ENCODE measurements at places on chromosomes 1 and 21.
A peak's percentile ranks its signal among the peaks of the same experiment; 100 is the strongest.

DNA sequence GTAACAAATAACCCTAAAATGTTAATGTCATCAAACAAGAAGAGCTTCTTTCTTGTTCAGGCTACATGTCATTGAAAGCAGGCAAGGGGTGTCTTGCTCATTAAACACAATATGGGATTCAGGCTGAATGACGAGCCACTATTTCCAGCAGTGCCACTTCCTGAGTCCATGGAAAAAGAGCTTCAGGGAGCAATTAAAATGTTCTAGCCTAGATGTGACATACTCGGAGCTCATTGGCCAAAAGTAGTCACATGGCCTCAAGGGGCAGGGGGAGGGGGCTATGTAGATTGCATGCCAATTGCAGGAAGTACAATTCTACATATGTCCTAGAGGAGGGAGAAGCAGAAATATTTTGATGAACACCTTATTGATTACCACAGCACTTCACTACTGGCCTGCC lies 685.3 kb upstream of the ADGRL2 start:
- DNase-seq = no peak

DNA sequence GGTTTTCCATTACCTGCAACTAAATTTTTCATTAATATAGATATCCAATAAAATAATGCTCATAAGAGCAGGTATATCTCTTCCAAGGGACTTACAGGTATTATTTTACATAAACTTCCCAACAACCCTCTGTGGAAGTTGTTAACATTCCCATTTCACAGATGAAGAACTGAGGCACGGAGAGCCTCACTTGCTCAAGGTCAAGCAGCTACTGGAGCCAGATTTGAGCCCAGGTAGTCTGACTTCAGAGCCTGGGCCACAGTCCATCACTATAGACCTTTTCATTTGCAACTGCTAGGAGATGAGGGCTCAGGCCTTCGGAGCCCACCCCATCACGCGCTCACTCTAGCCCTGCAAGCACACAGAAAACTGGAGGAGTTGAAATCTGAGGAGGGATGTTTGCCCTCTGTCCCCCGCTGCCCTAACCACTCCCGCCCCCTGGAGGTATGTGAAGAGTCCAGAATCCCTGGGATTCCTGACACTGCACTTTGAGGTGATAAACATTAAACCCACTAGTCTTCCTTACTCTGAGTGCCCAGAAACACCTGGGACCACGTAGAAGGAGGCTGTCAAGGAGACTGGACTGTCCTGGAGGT lies 11.7 kb upstream of the ALPL start:
- DNase-seq = no peak

DNA sequence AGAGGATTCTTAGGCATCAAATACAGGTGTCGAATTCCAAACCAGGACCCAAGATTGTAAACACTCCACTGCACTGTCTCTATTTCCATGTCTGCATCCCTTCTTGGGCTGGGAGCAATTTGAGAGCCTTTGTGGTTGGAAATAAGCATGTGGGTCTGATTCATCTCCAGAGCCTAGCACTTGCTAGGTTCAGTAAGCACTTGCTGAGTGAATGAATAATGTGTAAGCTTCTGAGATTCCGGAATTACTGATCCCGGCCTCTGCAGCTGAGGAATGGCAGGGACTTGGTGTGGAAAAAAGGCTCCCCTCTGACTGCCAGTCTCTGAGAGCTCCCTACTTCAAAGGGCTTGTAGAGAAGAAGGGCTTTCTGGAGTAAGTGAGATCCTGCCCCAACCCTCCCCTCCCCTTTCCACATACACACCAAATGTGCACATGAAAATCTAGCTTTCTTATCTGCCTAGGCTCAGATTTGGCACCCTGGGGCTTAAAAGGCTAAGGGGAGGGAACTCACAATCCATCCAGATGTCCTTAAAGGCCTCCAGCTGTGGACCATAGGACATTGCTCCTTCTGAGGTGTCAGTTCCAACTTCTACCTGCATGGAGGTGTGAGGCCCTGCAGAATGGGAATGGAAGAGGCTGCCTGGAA lies 39.6 kb upstream of the TRABD2B start:
- peak; percentile 79 for DNase-seq

DNA sequence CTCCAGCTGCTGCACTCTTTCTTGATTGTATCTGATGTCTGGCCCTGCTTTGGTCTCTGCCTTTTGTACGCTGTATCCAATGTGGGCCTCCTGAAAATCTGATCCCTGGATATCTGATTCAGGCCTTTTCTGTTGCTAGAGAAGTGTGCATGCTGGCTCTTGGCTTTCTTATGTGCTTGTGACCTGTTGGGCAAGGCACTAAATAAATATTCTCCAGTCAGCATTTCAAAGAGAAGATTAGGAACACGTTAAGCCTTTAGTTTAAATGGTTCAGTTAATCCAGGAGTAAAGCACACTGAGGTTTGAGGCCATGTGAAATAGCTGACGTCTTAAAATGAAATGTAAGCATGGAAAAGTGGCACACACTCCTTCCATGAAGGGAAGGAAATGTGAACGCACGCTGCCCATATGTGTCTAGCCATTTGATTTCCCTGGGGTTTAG lies 9.3 kb upstream of the F3 start:
- no peak for DNase-seq

- no peak for DNase-seq
Observed at GRCh38 chr1:200919386-200919785, 24.7 kb downstream of the INAVA start.

DNA sequence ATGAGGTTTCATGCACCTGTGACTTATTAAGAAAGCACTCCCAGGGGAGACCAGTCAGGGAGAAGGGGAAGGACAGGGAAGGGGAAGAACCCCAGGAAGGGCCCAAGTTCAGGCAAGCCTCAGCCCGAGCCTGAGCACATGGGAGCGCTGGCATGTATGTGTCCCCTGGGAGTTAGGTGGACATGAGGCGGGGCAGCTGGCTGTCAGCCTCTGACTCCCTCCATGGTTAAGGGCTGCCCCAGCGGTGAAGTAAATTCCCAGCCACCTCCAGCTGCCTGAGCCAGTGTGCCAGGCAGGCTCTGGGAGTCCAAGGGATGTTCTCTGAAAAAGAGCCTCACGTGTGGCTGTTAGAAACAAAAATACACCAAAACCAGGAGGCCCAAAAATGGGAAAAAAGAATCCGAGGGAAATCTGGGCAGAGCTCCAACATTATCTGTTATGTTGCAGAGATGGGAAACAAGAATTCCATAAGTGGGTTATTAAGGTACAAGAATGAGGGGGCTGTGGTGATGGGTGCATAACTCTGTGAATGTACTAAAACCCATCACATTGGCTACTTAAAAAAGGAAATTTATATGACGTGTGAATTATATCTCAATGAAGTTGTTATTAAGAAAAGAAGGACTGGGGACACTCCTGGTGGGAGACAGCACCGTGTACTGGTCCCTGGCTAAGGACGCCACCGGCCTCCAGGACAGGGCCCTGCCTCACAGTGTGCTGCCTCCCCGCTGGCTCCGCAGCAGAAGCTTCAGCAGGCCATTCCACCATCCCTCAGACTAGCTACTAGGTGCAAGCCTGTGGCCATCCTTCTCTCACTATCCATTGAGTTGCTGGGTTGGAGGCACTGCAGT lies 18.7 kb downstream of the DMRTB1 start:
- no peak for DNase-seq

GRCh38 chr21:26061437-26061836 lies 109.1 kb downstream of the APP start:
- no peak for DNase-seq
